ENCODE measurements at places on chromosomes 2 and 18.

DNA sequence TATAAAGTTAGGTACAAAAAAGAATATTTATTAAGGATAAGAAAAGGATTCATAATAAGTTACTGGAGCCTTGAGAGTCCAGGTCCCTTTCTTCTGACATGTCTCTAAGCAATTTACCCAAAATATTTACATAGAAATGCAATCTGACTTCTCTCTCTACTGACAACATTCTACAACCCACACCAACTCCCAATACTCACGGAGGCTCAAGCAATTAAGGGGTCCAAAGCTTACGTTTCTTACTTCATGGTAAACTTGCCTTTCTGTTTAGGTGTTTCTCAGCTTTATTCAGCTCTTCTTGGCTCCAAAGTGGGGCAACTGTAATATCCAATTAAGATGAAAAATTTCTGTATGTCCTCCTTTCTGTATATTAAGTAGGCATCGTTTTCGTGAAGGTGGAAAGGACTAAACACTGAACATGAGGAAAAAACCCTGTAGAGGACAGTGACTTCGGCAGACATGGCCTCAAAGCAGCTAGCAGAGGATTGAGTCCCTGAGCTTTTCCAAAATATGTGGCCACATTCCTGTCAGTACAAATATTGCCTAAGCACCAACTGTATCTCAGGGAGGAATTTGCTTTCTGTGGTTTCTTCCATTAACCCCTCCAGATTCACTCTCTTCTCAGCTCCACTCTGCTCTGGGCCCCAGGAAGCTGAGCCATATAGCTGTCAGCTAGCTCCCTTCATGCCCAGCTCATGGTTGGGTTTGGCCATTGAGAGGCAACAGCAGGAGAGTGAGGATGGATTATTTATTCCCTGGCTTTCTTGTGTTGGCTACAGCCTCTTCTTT is 67.9 kb upstream of the GLS start:
- DNase-seq, result no peak

- DNase-seq, result no peak
These were observed 144.9 kb downstream of the TGIF1 start for GRCh38 chr18:3594760-3595368.

GRCh38 chr2:194363295-194363694 is 1293.7 kb upstream of the SLC39A10 start:
- DNase-seq, result no peak

- no peak for DNase-seq
These were observed 1.0 kb upstream of the B3GNT7 start for GRCh38 chr2:231394211-231395141.

DNA sequence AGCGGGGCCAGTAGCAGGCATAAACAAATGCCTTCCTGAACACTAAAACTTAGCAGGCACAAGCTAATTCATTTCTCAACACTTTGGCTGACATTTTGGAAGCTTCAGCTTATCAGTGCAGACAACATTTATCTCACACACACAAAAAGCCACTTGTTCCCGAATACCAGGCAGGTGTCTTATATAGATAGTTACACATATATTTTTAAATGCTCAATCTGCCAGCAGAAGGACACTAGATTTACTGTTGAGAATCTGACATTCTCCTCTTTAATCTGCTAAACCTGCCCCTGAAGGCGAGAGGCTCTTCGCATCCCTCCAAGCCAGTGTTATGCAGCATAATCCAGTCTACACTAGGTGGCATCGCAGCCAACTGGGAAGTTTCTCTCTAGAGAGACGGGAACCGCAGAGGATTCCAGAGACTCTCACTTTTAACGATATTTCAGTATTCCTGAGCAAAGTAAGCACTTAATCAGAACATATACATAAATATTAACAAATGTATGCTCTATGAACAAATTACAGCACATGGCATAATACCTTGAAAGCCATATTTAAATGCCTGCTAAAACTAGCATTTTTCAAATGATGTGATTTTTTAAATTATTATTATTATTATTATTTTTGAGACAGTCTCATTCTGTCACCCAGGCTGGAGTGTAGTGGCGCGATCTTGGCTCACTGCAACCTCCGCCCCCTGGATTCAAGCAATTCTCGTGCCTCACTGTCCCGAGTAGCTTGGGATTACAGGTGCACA is 90.2 kb upstream of the SCG2 start:
- no peak for DNase-seq

DNA sequence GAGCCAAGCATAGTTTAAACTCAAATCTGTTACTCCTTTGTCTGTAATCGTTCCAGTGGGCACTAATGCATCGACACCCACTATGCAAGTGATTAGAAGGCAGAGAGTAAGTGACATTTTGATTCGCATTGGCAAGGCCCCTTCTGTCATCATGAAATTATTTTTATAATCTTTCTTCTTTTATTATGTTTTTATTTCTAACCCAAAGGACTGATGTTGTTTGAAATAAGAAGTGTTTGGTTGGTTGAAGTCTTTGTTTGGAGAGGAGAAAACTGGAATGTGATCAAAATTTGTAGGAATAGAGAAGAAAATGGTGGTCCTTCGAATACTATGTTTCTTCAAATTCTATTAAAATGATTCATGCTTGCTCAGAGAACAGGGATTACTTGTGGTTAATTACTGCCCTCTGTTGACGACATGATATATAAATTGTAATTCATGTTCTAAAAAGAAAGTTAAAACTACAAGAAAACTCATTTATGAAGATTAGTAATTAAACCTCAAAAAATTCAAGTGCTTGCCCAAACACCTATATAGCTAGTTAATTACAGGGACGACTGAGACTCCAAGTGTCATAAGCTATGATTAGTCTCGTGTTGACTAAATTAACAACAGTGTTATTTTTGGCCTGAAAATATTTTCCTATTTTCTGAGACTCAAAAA is 26.4 kb upstream of the TFPI start:
- DNase-seq, result no peak

GRCh38 chr2:227703280-227703732 is 14.5 kb downstream of the SLC19A3 start:
- no peak for DNase-seq

GRCh38 chr18:49273241-49273880 is 187.1 kb downstream of the DYM start:
- no peak for DNase-seq

DNA sequence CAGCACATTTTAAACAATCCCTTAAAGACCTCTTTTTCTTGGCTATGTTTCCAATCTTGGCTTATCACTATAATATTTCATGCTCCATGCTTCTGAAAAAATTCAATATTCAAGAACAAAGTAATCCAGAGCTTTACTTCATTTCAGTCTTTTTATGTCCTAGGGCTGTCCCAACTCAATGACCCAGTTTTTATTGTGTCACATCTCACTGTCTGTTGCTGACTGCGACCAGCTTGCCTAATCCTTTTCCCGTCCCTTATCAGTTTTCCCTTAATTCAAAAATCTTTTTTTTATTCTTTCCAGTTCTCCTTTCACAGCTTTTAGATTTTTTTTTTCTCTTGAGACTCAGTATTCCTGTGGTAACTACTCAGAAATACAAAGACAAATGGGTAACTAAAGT is 10.2 kb downstream of the TMEM17 start:
- no peak for DNase-seq

- no peak for DNase-seq
These were observed 1110.5 kb downstream of the LRP1B start for GRCh38 chr2:141020346-141020745.

GRCh38 chr2:106299696-106300095 is 105.6 kb upstream of the UXS1 start:
- DNase-seq, result no peak

DNA sequence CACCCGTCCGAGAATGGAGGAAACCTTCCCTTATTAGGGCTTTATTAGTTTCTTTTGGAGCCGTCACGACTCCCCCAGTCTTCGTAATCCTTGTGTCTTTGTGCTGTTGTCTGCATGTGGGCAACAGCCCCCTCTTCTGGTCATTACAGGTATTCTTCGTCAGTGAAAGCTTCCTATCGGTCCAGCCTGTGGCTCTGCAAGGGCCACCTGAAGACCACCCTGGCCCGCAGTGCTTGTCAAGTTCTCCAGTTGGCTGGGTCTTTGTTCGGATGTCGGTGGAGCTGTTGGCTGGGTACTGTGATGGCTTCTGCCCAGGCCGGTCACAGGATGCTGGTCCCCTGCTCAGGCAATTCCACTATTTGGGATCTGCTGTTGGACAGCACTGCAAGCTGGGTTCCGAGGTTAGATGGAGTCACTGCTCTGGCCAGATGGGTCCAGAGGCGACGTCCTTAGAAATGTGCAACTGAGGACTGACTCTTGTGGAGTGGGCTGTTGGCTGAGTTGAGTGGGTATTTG is 19.2 kb downstream of the E2F6 start:
- peak; percentile 28 for DNase-seq

DNA sequence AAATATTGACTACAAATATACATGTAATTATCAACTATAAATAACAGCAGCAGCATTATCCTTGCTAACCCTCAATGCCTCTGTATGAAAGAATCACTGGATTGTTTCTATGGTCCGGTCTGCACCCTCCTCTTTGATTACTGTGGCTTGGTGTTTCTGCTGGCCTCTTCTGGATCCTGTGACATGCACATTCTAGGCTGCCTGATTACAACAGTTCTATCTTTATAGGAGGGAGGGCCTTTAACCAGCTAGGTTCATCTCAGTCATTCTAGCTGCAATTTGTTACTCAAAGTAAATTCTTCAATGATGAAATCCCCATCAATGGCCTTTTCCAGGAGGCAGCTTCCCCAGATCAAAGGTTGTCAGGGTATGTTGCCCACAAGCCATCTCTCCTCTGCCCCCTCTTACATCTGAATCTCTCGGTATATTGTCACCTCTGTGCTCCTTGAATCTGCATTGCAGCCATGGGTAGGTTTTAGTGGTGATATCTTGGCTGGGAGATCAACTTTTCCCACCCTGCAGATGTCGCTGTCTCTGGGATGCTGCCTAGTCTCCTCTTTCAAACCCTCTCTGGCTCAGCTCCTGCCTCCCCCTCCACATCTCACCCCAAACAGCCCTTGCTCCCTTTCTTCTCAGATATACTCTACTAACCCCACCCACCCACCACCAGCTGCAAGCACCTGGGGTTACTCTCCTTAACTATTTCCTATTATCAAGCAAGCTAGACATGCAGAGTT is 106.2 kb upstream of the BZW1 start:
- DNase-seq, result no peak

DNA sequence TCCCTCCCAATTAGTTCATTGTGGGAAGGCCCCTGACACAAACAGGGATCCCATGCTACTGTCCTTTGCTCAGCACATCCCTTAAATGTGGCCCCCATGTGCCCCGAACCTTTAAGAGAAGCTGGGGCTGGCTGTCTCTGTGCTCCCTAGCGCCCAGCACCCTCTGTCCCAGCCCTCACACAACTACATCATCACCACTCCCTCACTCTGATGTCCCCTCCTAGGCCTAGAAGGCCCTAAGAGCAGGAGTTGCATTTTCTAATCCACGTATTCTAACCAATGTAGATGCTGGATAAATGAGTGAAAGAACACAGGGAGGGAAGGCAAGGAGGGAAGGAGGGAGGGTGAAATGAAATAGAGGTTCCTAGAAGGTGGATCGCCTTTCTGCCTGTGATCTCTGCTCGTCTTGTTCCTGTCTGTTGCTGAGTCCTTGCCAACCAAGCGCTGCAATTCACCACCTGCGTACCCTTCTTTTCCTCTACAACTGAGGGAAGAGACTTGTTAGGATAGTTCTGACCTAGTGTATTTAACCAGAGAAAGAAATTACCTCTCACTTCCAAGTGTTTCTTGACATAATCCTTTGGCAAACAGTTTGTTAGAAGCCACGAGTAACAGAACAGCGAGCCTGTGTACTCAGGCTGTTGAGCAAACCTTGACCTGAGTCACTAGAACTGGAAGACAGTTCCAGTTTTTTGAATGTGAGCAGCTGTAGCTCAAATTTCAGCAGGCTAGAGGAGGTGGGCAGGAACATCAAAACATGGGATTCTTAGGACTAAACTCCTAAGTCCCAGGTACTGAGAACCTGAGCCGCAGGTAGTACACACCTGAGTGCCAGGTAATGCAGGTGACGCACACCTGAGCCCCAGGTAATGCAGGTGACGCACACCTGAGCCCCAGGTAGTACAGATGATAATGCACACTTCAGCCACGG is 181.5 kb upstream of the ID2 start:
- no peak for DNase-seq

DNA sequence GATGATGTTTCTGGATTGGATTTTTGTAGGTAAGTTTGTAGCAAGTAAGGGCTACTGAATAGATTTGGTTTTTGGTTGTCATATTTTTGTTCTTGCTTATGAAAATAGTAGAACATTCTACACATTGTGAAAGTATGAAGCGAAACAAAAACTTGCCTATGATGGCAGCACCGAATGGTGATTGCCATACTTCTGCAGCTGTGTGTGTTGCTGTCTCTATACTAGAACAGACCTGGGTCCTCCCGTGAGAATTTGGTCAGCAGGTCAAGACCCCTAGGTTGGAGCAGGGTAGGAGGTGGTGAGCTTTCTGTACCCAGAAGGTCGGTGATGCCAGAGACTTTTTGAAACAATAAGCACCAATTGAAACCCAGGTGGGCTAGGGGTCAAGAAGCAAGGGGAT is 322.6 kb downstream of the PRKCE start:
- no peak for DNase-seq

DNA sequence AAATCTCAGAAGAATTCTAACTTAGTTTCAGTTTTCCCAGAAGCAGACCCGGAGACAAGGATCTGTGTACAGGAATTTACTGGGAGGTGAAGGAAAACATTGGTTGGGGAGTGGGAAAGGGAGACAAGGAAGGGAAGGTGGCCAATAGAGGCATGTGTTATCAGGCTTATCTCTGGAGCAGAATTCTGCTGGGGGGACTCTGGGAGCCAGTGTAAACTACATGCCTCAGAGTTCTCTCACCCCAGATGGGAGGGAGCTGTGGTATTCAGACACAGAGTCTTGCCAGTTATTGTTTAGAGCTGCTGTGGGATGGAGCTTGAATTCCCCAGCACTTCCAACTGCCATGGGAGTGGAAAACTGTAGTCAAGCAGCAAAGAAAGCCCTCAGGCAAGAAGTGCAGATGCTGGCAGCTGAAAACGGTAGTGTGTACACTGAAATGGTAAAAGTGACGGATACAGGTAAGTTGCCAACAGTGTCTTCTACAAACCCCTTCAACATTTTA is 19.0 kb downstream of the DNPEP start:
- DNase-seq, result no peak

GRCh38 chr2:3242747-3243369 is 134.8 kb downstream of the EIPR1 start:
- peak; percentile 37 for DNase-seq

DNA sequence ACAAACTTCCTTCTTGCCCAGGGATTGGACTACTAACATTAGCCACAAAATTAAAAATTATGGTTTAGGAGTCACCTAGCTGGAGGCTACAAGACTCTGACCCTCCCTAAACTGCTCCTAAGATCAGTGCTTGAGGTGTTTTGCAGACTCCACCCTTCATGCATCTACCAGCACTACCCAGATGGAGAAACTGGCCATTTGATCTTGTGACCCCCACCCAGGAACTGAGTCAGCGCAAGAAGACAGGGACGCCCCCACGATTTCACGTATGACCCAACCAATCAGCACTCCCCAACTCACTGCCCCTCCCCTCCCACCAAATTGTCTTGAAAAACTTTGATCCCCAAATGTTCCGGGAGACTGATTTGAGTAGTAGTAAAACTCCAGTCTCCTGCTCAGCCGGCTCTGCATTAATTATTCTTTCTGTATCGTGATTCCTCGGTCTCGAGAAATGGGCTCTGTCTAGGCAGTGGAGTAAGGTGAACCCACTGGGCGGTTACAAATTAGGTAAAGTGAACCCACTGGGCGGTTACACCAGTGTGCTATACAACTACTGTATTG is 40.1 kb upstream of the CCDC88A start:
- no peak for DNase-seq

- no peak for DNase-seq
These were observed 655.2 kb downstream of the RNF144A start for GRCh38 chr2:7572450-7572849.

Data from T follicular helper cell (primary cell).